ENCODE measurements at places on chromosomes 11 and 22. TPM values are rescaled to one million over a fixed set of nuclear protein-coding genes. Genes with fewer than 3 reads are reported as not detected.

Gene OR8G5
- total RNA-seq = not detected

Gene KIAA1671
- 14.3 TPM for total RNA-seq

Gene PLAAT5
- total RNA-seq = not detected

Gene NXPE1
- total RNA-seq = not detected

Gene KCNJ11
- under 0.01 TPM for total RNA-seq

Gene MS4A12
- total RNA-seq = not detected

Gene ZNF280B
- 1.4 TPM for total RNA-seq

Gene IL17REL
- 0.15 TPM for total RNA-seq

Gene DDTL
- total RNA-seq = 0.65 TPM

Gene RCE1
- 12.2 TPM for total RNA-seq

Gene SEC14L2
- total RNA-seq = 30.2 TPM

Gene POGLUT3
- 23.1 TPM for total RNA-seq

Gene CDON
- total RNA-seq = 1.9 TPM

Gene TSGA10IP
- not detected for total RNA-seq

Gene MMP8
- total RNA-seq = not detected

Gene C11orf87
- total RNA-seq = not detected

Gene TRIM49
- not detected for total RNA-seq

Gene RHBDD3
- 18.2 TPM for total RNA-seq

Gene APOA5
- total RNA-seq = not detected

Gene ZNRF3
- 2.7 TPM for total RNA-seq

Gene OR4S1
- total RNA-seq = not detected

Gene C11orf54
- 17.2 TPM for total RNA-seq

Gene MMP13
- not detected for total RNA-seq

Gene TNNI2
- total RNA-seq = not detected

Gene TSPAN32
- total RNA-seq = not detected

Gene PAMR1
- total RNA-seq = 0.32 TPM

Gene FIBIN
- total RNA-seq = 0.32 TPM

Gene ZDHHC5
- total RNA-seq = 33.3 TPM

Gene MRGPRX4
- total RNA-seq = not detected

Gene CSRP3
- total RNA-seq = not detected

Gene OR10D3
- total RNA-seq = not detected

Gene B4GALNT4
- total RNA-seq = 0.46 TPM

Gene EMSY
- total RNA-seq = 9.7 TPM

Gene RIMBP3C
- under 0.01 TPM for total RNA-seq

Gene APOL4
- not detected for total RNA-seq

Gene PHOX2A
- not detected for total RNA-seq

Gene TMEM191B
- 0.15 TPM for total RNA-seq

Gene LDHAL6A
- total RNA-seq = not detected

Gene SBF1
- total RNA-seq = 40.4 TPM

Gene PRODH
- total RNA-seq = not detected

Gene YPEL4
- total RNA-seq = not detected

Measured in epithelial cell of umbilical artery (primary cell).